CD4-positive, alpha-beta T cell treated with Interleukin-17A for 1 hour (primary cell): ENCODE measurements at places on chromosomes 3 and 15.
A peak's percentile ranks its signal among the peaks of the same experiment; 100 is the strongest.

GRCh38 chr3:61877359-61878138 lies 316.2 kb downstream of the PTPRG start:
- DNase-seq = no peak

DNA sequence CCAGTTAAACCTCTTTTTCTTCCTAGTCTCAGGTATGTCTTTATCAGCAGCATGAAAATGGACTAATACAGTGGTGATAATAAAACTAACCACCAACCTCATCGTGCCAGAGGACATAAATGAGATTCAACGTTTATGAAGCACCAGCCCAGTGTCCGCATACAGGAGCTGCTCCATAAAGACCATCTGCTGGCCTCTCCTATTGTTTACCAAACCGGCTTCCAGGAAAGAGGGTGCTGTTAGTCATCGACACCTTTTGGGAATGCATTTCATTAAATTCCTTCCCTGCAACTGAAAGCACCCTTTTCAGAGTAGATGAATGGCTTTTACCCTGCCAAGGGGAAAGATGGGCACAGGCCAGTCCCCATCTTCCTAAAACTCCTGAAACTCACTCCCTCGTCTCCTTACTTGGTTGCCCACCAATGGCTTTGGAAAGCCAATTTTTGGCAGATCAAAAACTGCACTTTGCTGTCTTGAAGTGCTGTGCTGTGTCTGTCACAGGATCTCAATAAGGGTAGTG lies 122.1 kb downstream of the AQP9 start:
- no peak for DNase-seq

- no peak for DNase-seq
Observed at GRCh38 chr15:98611808-98612207, 36.5 kb upstream of the IGF1R start.

GRCh38 chr3:152235709-152236298 lies 32.9 kb upstream of the MBNL1 start:
- no peak for DNase-seq

GRCh38 chr3:131503320-131503635 lies 507 bp upstream of the MRPL3 start:
- DNase-seq = no peak

GRCh38 chr3:127034990-127035652 lies 52.2 kb downstream of the PLXNA1 start:
- DNase-seq = no peak

- DNase-seq = peak; percentile 18
Observed at GRCh38 chr3:177787279-177788041, 590.2 kb upstream of the TBL1XR1 start.
